ENCODE measurements at places on chromosomes 4 and X.

- no peak for DNase-seq
These were observed 94.5 kb upstream of the PRKX start for GRCh38 chrX:3807906-3808305.

DNA sequence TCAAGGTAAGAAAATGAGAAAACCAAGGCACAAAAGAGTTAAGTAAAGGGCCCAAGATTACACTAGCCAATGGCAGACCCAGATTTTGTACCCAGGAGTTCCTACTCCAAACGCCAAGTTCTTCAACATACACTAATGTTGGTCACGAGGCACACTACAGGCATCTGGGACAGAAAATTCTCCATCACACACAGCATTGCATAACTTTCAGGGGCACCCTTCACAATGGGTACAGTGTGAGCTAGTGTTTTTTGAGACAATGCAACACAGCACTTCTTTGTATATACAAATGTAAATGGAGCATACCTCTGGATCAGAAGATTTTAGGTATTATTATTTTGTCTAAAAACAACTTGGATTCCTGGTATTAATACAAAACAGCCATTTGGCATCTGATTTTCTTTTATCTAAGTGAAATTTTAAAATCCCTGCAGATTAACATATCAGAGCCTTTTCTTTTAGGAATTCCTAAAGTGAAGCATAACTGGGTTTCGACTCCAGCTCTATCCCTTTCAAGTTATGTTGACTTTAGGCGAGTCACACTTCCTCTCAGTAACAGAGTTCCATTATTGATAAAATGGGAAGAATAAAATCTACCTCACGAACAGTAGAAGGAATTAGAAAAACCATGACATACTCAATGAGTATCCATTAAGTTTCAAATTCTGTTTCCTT, 41.1 kb downstream of the ADGRA3 start:
- no peak for DNase-seq

GRCh38 chrX:16187024-16187760, 19.9 kb downstream of the MAGEB17 start:
- no peak for DNase-seq

- DNase-seq: no peak
These were observed 4.3 kb upstream of the TLR6 start for GRCh38 chr4:38860788-38861424.

GRCh38 chrX:132395026-132395425, 93.8 kb downstream of the MBNL3 start:
- DNase-seq: no peak

DNA sequence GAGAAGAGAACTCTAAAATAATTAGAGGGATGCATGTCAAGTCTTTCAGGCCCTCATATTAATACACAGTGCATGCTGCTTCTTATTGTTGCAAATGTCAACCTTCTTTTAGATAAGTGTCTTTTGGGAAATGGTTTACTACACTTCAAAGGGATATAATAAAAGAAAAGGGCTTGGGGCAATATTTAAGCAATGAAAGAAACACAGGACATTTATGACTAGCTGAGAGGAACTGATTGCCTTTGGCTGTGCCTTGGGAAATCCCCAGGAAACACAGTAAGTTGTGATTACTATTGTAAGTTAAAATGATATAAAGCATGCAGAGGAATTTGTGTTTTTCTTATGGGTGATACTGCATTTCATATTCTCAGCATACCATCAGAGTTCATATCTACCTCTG, 1036.2 kb upstream of the GRID2 start:
- no peak for DNase-seq

DNA sequence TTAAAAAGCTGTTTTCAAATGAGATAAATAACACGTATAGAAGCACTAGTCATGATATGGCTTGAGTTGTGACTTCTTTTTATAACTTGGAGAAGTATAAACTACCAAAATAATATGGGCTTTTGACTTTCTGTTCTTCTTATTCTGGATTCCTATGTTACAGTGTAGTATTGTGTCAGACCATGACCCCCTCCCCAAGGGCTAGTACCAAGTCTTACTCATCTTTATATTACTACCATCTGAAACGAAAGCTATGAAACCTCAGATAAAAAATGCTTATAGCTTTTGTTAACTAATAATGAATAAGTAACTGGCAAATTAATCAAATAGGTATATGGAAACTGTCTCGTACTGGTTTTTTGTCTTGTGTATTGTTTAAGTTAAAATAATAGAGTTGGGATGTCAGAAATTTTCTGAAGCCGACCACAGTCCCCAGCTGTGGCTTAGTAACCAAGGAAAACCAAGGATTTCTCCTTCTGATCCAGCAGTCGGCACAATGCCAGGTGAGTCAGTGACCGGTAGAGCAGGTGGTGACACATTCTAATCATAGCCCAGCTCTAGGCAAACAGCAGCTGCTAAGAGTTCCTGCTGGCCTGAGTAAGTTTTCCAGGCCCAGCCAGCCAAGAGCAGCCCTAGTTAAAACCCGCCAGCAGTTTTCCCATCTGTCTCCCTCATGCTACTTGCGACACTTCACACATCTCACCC, 163.3 kb upstream of the PRDX4 start:
- peak; percentile 52 for DNase-seq

GRCh38 chr4:141473952-141474351, 162.4 kb upstream of the IL15 start:
- DNase-seq: no peak

DNA sequence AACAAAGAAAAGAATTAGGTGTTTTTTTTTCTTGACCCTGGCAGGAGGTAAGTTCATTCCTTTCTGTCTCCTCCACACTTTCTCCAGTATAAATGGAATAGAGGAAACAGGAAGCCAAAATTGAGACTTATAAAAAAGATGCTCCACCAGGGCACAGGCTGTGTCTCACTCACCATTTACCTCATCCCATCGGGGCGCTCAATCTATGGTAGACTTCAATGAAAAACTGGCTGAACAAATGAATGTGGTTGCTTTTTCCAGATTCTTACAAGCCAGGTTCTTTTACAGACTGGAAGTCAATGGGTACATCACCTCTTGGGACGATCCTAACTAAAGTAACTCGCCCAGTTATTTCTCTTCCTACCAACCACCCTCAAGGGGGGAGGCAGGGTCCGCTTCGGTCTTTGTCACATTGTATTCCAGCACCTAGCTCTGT, 685 bp downstream of the COMMD8 start:
- DNase-seq: no peak

- peak; percentile 32 for DNase-seq
These were observed 5.5 kb downstream of the MPP1 start for GRCh38 chrX:154799556-154800348.

DNA sequence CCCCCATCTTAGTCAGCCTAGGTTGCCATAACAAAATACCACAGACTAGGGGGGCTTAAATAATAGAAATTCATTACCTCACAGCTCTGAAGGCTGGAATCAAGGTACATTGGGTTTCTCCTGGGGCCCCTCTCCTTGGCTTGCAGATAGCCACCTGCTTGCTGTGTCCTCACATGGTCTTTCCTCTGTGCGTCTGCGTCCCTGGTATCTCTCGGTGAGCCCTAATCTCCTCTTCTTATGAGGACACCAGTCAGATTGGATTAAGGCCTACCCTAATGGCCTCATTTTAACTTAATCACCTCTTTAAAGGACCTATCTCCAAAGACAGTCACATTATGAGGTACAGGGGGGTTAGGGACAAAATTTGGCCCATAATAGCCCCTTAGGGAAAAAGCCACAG, 98.0 kb downstream of the SH3KBP1 start:
- no peak for DNase-seq

GRCh38 chr4:172750910-172751309, 417.7 kb upstream of the GALNT7 start:
- DNase-seq: no peak

- DNase-seq: no peak
These were observed 114.8 kb downstream of the BCOR start for GRCh38 chrX:39982948-39983347.

DNA sequence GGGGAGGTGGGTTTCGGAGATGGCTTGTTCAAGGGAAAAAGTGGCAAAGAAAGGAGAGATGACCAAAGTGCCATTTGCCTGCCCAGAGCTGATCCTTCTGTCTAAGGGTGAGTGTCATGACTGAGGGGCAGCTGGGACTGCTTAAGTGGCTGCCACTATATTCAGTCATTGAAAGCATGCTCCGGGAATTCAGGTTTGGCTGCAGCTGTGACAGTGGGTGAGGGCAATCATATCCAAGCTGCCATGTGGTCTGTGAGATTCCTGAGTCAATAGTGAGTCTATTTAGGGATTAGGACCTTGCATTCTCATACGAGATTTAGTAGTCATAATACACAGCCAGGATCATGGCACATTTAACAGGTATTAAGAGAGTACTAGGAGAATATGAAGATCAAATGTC, 138.8 kb upstream of the BANK1 start:
- DNase-seq: no peak

- DNase-seq: no peak
These were observed at the start of gene IL13RA2 for GRCh38 chrX:115017455-115017854. IL13RA2 (minus strand) TSS chrX:115017616; CDS start chrX:115017269, 347 bp downstream.

DNA sequence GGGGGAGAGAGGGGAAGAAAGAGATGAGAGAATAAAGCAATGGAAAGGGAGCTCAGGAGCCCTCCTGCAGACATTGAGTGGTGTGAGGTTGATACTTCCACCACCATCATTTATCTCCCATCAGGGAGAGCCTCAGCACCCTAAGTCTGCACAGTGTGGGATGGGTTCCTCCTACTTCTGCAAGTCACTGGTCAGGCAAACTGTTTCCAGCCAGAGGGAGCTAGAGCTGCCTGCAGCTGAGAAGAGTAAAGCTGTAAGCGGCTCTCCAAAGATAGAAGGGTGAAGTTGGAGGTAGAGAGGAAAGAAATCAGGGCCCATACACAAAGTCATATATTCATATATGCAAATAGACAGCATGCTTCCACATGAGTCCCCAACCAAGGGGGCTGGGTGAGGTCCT, 21.9 kb upstream of the ZNF81 start:
- no peak for DNase-seq

DNA sequence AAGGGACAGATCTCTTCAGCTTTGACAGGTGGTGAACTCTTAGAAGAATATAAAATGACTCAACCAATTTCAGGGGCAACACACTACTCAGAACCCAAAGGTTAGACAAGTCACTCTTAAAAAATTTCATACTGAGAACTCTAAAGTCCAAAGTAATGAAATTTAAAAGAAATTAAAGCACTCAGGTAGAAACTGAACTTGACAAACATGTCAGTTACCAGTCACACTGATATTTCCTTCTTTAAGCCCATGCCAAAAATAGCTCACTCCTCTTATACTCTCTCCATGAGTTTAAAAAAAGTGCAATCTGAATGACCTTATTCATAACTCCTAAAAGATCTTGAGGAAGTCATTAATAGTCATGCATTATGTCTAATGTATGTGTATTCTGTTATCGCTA, 40.3 kb downstream of the AMMECR1 start:
- no peak for DNase-seq

GRCh38 chr4:113141901-113142346, 92.5 kb downstream of the ANK2 start:
- peak; percentile 37 for DNase-seq

DNA sequence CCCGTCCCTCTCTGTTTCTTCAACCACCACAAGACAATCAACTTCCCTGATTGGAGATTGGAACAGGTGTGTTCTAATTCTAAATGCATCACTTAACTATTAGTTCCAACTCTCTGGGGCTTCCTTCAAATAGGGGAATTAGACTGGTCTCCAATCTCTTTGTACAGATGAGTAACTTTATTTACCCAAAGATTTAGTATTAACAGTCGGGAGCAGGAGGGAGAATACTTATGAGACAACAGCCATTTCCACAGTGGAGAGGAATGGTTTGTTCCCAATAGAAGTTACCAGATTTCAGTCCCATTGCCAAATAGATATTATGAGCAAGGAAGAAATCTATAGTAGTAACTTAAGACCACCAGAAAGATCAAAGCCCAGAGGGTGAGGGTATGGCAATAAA, 46.2 kb downstream of the CASK start:
- no peak for DNase-seq

DNA sequence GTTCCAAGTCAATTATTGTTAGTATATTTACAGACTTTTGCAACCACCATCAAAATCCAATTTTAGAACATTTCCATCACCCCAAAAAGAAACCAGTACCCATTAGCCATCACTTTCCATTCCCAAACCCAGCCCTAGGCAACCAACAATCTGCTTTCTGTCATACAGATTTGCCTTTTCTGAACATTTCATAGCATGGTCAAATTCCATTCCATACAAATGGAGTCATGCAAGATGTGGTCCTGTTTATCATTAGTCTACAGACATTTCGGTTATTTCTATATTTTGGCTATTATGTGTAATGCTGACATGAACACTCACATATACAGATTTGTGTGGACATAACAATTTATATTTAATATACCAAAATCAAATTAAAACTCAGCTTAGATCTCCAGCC, 508.7 kb downstream of the ZNF674 start:
- DNase-seq: no peak

DNA sequence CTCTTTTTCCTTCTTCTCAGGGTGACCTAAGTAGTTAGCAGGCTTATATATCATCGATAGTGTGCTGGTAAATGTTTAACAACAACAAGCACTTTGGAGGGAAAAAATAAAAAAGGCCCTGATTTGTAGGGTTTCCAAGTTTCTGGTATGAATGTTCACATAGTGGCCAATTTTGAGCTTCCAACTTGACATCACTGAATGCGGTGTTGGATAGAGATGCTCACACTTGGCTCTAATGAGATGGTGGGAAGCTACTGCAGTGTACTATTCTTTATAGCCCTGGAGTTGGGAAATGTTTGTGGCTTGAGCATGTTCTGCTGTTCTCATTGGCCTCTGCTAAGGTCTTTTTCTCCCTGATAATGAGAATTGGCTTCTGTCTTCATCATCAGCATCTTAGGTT, 875.3 kb downstream of the PCDH7 start:
- DNase-seq: no peak

DNA sequence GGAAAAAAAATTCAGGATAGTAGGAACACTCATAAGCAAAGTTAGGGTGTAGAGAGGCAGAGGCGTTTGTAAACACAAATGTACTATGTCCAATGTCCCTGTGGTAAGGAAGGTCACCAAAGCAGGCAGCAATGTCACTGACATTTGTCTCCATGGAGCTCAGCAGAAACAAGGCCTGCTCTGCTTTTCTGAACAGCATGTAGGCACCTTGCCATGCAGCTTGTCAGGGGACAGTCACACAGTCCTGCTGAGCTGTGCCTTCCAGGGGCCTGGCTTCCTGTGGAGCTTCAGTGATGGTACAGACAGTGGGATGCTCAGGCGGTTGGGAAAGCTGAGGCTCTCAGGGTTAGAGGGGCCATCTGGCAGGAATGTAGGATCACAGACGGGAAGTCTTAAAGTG, 74.5 kb upstream of the HS3ST1 start:
- DNase-seq: no peak

DNA sequence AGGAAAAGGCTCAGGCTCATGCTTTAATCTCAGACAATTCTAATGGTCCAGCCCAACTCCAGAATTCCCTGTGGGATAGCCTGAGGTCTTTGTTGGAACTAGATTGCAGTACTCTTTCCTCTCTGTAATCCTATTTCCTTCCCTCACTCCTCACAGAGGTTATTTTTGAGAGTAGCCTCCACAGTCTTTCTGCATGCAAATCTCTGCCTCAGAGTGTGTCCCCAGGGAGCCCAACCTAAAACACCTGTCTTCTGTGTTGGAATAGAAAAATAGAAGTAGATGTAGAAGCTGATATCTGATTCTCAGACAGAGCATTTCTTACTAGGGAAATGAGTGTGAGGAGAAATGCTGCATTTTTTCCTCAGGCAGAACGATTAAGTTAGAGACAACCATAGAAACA, 915.5 kb upstream of the EPHA5 start:
- DNase-seq: no peak

GRCh38 chr4:15544248-15544729, 74.6 kb downstream of the CC2D2A start:
- DNase-seq: no peak
